Frontal cortex (tissue), 4 donors: ENCODE measurements at places on chromosomes 6 and 20. TPM values are rescaled to one million over a fixed set of nuclear protein-coding genes. Genes with fewer than 3 reads are reported as not detected.

Gene RBBP8NL
- not detected for total RNA-seq

Gene SLC17A9
- under 0.01 TPM for total RNA-seq

Gene OR10C1
- total RNA-seq: not detected

Gene GPR63
- 13.9 TPM for total RNA-seq

Gene HLA-G
- not detected for total RNA-seq

GRCh38 chr20:48102076-48102787 lies 317.0 kb upstream of the SULF2 start:
- DNase-seq: no peak

DNA sequence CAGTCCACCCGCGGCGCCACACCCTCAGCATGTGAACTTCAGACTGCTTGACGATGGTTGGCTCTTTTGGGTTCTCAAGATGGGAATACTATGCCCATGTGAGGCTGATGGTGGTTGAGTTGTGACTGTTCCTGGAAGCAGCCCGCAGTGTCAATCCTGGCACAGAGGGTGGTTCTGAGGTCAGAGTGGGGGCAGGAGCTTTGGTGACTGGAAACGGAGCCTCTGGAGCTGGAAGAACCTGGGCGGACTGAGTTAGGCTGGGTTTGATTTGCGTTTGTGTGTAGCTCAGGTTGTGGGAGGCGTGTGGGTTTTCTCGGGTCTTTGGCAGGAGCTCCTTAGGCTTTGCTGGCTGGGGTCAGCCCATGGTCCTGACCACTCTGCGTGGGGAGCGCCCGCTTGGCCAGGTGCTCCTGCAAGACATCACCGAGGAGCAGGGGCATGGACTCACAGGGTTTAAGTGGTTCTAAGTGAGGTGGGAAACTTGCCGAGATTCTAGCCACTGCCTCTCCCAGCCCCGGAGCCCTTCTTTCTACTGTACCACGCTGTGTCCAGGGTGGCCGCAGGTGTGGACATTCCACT lies 37.3 kb upstream of the SLC22A1 start:
- DNase-seq: no peak

DNA sequence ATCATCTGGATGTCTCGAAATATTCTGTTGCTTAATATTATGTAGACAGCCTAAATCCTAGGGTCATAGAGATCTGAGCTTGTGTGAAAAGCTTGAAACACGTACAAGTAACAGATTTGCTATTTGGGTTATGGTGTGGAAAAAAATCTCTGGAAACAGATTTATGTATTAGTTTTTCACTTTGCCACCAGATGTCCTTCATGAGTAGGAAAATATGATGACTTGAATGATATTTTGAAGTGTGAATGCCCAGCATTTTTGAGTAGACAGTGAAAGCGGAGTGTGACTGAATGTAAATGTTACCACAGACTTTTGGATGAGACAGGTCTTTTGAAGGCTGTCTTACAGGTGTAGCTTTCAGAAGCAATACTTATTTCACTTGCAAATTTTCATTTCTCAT lies 4.2 kb upstream of the BMP6 start:
- DNase-seq: no peak

GRCh38 chr6:29827579-29828470 lies at the start of gene HLA-G:
Gene HLA-G, plus strand, starts transcription at chr6:29827825. Its CDS starts 20 bp downstream, at chr6:29827845.
- DNase-seq: no peak

- no peak for DNase-seq
These were observed 307.2 kb downstream of the FRK start for GRCh38 chr6:115753446-115753845.

DNA sequence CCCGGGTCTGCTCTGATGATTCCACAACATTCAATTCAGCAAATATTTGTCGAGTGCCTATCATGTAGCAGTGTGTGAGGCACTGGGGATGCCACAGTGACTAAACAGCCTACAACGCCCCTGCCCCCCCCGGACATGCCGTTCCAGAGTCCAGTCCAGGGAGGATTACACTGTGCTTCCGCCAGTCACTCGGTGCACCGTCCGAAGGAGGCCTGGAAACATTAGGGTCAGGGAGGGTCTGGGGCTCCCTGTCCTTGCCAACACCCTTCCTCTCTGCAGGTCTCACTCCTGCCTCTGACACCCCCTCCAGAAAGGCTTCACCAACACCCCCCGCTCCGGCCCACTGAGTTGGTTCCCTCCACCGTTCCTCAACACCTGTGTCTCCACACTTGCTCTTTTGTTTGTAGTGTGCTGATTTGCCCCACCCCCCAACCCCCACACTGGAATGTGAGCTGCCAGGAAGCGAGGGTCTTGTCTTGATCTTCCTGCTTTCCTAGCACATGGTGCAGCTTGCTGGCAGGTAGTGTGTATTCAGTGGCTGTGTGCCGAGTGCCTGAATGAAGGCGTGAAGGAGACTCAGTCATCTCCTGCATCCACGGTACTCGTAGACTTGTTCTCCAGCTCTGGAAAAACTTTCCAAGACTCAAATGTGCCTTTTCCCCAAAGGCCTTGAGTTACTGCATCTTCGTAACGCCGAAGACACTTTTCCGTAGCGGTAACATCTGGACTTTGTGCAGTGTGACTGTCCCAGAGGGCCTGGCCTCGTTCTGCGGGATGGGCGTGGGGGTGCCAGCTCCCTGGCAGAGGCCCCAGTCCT lies 150.4 kb downstream of the ZDHHC14 start:
- DNase-seq: no peak

DNA sequence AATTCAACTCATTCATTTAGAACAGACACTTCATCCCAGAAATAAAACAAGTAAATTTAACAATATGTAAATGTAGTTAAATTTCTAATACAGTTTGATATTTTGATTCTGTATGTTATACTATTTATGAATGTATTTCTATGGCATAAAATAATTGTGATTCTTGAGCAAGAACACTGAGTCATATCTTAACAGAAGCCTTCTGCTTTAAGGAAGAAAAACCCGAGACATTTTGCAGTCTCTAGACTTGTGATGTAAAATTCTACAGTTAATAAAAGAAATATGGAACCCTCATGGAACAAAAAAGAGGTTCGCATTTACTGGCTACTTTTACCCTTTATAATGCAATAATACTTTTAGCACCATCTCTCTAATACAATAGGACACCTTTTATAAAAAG lies 47.9 kb upstream of the SCML4 start:
- no peak for DNase-seq

DNA sequence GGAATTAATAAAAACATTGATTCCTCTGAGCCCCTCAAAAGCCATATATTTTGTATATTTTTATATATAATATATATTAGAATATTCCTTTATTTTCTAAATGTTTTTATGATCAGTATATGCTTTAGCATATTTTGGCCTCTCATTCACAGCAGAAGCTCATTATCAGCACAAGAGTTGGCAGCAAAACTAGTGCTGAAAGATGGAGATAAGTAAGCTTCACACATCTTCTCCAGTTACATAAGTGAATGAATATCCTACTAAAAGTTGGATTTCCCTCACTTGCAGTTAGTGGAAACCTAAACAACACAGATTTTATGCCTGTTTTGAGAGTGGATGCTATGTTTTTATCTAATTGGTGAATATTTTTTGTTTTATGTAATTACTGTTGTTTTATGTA lies 1303.8 kb upstream of the ADGRB3 start:
- DNase-seq: no peak

DNA sequence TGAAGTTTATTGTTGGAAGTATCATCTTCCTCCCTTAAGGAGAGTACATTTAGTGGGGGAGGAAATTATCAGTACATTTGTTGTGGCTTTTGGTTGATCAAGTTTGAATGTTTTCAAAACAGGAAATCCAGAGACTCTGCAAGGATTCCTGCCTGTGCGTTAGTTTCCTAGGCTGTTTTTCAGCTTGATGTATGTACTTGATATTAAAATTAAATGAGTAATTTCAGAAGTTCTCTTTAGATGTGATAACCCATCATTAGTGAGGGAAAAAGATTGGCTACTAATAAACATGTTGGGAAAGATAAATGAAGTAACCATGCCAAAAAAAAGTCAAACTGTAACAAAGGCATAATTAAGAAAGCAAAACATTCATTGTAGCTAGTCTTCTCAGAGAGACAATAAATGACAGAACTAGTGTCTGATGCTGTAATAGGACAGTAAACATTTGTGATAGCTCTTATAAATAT lies 88.0 kb upstream of the TULP1 start:
- no peak for DNase-seq

DNA sequence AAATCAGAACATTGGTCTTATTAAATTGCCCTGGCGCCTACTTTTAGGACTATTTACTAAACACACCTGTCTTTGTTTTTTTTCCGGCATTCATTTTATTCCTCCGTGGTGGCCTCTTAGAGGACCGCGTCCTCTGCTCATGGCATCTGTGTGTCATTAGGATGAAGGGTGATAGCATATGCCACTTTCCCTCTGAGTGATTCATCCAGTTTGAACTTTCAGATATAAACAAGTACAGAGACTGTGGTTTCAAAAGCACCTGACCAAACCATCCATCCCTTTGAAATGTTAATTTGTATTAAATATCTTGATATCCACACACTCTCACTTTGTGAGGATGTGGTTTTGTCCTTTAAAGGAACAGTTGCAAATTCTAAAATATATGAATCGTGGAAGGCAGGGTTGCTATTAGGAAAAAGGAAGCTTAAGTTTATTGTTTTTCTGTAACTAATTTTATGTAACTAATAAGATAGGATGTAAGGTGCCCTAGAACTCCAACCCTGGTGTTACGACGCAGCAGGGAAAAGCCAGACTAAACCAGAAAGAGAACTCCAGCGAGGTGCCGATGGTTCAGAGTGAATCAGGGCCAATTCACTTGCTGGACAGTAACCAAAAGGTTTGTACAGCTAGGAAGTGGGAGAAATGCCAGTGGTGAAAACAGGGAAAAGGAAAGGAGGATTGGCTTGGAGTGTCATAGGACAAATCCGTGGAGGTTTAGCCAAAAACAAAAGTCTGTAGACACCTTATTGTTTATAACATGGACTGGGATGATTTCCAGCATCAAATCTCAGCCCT lies 98.7 kb downstream of the SHLD1 start:
- no peak for DNase-seq

DNA sequence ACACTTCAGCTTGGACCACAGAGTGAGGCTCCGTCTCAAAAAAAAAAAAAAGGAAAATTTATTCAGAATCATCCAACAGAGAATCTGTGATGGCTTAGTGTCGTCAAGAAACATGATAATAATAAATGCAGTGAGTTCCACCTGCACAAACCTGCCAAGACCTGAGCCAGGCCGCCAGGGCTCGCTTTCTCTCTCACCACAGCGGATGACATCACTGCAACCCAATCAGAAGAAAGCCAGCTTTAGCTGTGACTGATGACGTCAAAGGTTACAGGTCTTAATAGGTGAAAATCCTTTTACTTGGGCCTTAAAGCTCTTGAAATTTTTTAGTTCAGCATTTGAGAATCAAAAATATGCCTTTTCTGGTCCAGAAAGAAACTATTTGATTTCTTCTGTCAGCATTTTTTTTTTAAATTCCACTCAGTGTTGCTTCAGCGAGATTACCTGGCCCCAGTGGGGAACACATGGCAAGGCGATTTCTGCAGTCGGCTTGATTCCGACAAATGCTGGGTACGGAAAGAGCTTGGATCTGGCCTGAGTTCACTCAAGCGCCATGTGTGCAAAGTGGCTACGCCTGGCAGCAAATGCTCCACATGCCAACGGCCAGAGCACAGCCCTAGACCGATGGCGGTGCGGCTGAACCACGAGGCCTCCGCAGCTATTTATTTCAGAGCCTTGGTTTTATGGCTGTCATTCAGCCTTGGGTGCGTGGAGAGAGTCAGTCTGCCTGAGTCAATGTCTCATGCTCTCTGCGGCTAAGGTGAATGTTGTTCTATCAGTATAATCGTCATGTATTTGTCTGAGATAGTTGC lies 105.7 kb upstream of the QKI start:
- DNase-seq: no peak

DNA sequence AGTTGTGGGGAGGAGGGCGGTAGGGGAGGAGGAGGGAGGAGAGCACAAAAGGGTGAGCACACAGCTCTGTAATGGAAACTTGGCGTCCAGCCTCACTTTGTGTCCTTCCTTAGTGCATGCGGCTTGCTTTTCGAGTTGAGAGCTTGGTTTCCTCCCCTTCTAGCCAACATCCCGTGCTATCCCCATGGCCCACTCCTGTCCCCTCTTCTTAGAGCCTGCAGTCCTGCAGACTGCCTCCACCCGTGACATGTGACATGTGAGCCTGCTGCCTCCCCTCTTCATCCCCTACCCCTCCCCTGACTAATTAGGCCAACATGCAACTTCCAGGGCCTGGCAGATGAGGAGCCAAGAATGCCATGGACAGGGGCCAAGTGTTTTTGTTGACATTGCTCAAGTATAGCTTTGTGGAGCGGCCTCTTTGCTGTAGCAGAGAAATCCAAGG lies 63.2 kb downstream of the SLC24A3 start:
- DNase-seq: peak; percentile 22

- no peak for DNase-seq
These were observed 64.8 kb downstream of the SLC22A3 start for GRCh38 chr6:160412993-160413392.

DNA sequence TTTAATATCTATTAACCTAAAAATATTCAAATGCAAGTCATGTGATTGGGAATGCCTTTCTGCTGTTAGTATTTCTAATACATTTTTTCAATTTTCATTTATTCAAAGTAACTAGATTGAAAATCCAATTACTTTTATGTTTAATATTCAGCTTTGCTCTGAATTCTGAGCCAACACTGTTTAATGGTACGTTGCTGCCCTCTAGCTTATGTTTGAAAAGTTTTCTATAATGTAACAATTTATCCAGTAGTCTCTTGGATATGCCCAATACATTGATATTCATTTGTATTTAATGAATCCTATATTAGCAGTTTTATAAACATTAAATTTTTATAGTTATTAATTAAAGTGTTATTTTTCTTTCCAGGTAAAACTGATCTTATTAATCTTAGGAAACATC lies 47.4 kb downstream of the LGSN start:
- DNase-seq: no peak

DNA sequence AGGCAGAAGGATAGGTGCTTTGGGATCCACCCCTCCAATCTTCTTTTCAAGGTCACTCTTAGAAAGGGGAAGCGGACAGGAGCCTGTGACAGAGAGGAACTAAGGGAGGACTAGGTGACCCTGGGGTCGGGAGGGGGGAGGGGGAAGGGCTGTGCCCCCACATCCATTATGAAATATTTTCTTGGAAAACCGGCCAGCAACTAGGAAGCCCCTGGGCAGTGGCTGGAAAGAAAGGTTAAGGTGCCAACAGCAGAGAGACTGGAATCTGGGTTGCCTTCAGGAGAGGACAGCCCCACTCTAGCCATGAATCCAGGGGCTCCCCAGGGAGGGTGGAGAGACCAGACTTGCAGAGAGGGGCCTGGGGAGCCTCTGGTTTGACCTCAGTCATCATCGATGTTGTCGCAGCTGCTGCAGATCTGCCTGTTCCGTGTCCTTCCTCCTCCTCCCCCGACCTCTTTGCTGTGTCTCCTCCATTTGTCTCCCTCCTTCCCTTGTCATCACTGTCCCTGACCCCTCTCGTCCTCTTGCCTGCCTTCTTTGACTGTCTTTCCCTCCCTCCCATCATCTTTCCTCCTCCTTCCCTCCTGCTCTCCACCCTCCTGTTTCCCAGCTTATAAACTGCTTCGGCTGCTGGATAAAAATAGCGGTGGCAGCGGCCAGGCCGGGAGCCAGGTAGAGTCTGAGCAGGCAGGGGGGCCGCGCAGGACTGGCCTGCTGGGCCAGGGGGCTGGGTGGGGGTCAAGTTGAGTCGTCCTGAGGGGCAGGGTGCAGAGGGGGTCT lies 3.2 kb downstream of the SLC29A1 start:
- no peak for DNase-seq
